ENCODE measurements at places on chromosomes 13 and 19.

DNA sequence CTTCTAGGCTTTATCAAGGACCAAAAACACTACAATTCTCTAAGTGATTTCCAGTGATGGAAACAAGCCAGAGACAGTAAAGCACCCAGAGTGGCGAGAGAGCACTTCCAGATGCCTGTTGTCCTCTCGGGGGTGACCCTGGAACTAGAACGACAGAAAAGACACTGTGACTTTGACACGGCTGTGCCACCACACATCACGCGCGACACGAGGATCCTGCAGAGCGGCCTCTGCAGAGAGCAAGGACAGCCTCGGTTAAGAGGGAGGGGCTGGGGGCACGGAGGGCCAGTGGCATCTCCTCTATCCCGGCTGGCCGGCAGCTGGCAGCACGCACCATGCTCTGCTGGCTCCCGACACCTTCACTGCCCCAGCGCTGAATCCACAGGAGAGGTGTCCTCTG, 42.3 kb downstream of the SUGP2 start:
- DNase-seq, result no peak

GRCh38 chr13:94595001-94595949, 677 bp downstream of the TGDS start:
- DNase-seq, result no peak

DNA sequence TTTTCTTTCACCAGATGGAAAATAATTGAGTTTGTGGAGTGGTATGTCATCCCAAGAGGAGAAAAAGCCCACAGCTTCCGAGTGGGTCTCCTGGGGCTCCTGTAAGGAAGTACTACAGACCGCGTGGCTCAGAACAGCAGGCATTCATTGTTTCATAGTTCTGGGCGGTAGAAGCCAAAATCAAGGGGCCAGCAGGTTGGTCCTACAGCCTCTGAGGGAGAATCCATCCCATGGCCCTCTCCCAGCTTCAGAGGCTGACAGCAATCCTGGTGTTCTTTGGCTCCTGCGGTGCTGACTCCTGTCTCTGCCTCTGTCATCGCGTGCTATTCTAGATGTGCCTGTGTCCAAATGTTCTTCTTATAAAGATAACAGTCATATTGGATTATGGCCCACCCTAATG, 362.6 kb downstream of the FGF14 start:
- DNase-seq, result no peak

DNA sequence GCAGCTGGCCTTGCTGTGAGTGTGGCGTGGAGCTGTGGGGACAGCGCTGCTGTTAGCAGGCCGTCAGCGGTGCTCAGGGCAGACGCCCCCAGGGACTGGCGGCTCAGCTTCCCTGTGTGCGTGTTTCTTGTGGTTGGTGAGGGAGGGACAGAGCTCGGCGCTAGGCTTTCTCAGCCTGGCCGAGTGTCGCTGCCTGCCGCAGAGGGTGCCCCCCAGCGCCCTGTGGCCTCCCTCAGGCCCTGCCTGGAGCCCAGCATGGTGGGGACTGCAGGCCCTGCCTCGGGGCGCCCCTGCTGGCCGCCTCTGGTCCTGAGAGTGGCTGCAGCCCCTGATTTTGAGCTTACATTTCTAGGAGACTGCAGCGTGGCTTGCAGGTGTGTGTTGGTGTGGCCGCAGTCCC, 35.5 kb downstream of the DOT1L start:
- DNase-seq, result no peak

- no peak for DNase-seq
Measured at GRCh38 chr13:20505405-20506366, 20.0 kb downstream of the CRYL1 start.

- DNase-seq, result no peak
Measured at GRCh38 chr19:56156768-56157167, 15.7 kb downstream of the ZNF444 start.

DNA sequence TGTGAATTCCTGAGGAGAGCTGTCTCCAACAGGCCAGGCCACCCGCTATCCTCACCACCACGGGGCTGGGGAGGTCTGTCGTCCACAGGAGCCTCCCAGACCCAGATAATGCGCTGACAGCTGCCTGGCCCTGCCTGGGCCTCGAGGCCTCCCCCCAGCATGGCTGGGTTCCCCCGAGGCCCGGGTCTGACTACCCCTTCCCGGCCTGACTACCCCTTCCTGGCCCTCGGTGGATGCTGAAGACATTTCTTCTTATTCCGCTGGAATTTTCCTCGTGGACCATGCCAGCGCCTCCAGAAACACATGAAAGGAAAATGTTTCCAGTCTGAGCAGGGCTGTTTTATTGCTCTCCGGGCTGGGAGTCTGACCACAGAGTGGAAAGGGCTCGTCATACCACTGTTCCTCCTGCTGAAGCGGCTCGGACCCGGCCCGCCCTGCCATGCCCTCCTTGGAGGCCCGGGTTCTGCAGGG, 16.8 kb upstream of the COMP start:
- DNase-seq, result no peak

DNA sequence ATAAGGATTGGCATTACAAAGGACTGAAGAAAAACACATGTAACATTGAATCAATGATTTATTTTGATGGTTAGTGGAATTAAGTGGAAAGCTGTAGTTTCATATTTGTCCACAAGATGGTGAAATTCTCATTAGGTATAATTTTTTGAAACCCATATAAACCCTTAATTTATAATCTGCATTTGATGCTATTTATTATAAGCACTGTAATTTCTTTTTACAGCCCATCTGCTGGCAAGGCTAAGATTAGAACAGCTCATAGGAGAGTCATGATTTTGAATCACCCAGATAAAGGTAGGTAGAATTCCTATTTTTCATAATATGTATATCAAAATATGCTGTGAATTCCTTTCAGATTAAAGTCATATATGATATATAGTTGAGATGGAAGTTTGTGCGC, 62.2 kb downstream of the DNAJC15 start:
- no peak for DNase-seq

- peak; percentile 96 for DNase-seq
Measured at GRCh38 chr19:18300930-18301717, 19.7 kb upstream of the JUND start.

Data from ascending aorta (tissue), 2 donors.